ENCODE measurements at places on chromosomes 1 and 21.

GRCh38 chr1:50369830-50370229 is 53.4 kb downstream of the DMRTA2 start:
- DNase-seq = no peak

- no peak for DNase-seq
Measured at GRCh38 chr1:68140536-68140935, 90.1 kb upstream of the DIRAS3 start.

DNA sequence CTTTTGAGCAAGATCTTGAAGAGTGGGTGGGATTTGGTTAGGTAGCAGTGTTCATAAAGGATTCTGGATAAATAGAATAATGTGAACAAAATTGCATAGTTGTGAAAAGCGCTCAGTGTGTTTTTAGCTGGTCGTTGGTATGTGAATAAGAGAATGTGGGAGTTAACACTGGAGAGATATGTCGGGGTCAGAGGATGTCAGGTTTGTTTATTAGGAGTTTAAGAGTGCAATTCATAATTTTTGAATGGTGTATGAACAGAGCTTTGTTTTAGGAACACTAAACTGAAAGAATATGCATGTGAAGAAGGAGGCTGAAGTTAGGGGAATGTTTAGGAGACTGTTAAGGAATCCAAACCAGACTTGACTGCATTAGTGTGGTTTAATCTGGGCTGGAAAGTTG is 9.4 kb downstream of the USP16 start:
- DNase-seq = no peak

- DNase-seq = no peak
Measured at GRCh38 chr1:192358822-192359221, 42.0 kb downstream of the RGS21 start.

DNA sequence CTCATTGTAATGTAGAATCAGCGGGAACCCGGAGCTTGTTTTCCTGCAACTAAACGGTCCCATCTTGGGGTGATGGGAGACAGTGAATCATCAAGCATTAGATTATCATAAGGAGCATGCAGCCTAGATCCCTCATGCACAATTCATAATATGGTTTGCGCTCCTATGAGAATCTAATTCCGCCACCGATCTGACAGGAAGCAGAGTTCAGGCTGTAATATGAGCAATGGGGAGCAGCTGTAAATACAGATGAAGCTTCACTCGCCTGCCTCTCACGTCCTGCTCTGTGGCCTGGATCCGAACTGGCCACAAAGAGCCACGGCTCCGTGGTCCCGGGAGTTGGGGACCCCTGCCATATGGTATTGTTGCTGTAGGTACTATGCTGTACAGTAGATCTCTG is 1.6 kb downstream of the IFI44 start:
- DNase-seq = no peak

GRCh38 chr1:41812051-41812450 is 106.7 kb downstream of the HIVEP3 start:
- peak; percentile 51 for DNase-seq

- DNase-seq = no peak
Measured at GRCh38 chr1:184621260-184621659, 133.4 kb downstream of the EDEM3 start.

GRCh38 chr1:151991663-151992302 is 1.9 kb downstream of the S100A10 start:
- DNase-seq = no peak

DNA sequence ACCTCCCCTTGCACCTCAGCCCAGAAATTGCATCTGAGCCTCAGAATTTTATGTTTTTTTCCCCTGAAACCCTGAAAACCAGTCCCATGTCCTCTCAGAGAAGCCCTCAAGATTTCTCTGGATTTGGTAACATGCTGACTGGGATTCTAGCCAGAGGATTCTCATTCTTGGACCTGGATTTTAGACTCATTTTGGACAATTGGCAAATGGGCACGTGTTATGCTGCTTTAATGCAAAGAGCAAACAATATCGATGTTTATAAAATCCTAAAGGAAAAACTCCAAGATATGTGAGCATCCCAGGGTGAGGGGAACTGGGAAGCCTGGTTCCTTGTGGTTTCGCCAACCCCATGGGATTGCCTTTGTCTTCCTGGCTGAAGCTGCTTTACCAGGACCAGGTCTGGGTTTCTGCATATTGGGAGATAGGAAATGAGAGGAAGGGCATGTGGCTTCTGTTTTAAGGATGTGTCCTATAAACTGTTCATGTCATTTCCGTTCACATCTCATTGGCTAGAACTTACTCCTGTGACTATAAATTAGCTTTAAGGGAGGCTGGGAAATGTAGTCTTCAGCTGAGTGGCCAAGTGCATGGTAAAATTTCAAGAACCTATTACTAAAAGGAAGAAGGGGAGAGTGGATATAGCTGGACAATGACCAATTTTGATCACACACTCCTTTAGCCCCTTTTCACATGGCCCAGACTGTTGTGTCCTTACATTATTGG is 27.2 kb upstream of the BCL10 start:
- DNase-seq = no peak

- no peak for DNase-seq
Measured at GRCh38 chr1:205454903-205455335, 926 bp downstream of the BLACAT1 start.

- DNase-seq = no peak
Measured at GRCh38 chr21:35423709-35424108, 374.6 kb upstream of the RUNX1 start.

GRCh38 chr1:212827831-212828278 is 19.6 kb downstream of the SPATA45 start:
- DNase-seq = no peak

DNA sequence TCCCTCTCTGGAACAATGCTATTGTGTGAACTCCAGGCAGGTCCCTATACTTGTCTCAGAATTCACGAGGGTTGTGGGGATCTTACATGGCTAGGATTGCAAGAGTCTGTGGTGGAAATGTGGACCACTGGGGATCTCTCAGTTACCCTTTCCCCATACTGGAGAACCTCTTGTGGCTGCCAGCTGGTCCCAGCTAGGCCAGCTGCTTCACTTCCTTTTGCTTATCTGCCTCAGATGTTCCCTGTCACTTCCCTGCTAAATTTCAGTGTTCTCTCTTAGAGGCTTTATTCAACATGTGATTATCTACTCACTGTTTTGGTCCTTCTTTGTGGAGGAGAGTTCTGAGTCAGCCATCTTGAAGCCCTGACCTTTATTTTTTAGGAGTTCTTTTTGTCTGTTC is 75.9 kb upstream of the SAMD13 start:
- no peak for DNase-seq

DNA sequence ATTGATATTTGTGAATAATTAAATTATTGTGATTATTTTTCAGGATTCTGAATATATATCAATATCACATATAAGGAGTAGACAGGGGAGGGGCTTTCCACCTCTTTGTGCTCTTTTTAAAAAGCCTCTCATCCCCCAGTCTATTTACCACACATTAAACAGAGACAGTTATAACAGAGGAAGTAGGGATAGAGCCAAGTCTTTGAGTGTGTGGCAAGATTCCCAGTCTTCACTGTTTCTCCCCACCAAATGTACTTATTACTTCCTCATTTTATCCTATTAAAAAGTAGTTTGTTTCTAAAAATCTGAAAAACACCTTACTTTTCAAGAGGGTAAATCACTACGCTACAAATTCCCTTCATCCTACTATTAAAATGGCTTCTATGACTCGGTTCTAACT is 46.7 kb downstream of the EPS15 start:
- no peak for DNase-seq

DNA sequence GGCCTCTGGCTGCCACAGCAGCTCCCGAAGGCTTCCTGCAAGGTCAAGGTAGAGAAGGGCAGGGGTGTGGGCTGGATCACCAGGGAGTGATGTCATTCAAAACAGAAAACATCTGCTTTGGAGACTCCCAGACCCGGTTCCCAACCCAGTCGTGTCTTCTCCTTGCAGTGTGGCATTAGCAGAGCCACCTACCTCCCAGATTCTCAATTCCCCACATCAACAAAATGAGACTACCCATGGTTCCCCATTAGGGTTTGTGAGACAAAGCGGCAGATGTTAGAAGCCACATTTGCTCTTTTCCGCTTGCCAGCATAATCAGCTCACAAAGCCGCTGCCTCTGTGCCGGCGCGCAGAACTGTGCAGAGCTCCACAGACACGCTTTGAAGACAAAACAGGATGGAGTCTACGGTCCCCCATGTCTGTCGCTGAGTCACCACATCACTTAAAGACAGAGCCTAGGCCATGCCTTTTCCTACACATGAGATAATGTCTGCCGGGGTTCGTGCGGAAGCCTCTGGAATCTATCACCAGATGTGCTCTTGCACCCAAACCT is 12.5 kb downstream of the KIF17 start:
- DNase-seq = no peak

GRCh38 chr1:178627037-178627436 is 98.0 kb upstream of the RALGPS2 start:
- DNase-seq = no peak

- no peak for DNase-seq
Measured at GRCh38 chr21:22154579-22155274, 1156.5 kb downstream of the NCAM2 start.

GRCh38 chr1:110255392-110255787 is 45.3 kb downstream of the KCNC4 start:
- DNase-seq = no peak

DNA sequence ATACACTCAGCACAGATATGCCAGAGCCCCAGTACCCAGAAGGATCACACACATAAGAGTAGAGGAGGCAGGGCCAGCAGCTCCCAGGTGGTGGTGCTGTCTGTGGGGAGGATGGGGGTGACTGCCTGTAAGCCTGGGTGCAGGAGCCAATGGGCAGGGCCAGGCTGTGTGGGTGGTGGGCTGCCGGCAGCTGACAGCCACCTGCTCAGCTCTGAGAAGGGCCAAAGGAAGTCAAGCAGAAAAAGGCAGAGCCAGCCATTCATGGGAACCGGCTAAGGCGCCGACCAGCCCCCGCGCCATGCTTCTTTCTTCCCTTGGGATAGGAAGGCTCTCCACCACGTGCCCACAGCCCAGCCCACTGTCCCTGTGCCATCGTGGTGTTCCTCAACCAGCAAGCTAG is 14.1 kb downstream of the PIK3C2B start:
- DNase-seq = no peak

- no peak for DNase-seq
Measured at GRCh38 chr1:25893116-25893515, 13.1 kb downstream of the STMN1 start.

DNA sequence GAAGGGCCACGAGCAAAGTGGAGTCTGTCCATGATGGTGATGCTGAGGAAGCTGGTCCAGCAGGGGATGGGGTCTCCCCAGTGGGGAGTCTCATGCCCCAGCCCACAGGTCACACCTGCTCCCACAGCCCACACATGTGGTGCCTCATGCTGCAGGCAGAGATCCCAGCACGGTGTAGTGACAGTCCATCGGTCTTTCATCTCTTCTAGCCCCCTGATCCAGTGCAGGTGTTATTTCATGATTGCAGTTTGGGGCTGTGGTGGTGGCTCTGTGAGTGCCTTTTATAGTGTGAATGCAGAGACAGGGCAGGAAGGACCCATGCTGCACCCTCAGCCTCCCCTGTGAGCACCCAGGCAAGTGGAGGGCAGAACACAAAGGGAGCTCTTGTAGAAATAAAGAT is 45.0 kb downstream of the UBASH3A start:
- no peak for DNase-seq

GRCh38 chr1:230737622-230738262 is 9.4 kb upstream of the CAPN9 start:
- DNase-seq = no peak

DNA sequence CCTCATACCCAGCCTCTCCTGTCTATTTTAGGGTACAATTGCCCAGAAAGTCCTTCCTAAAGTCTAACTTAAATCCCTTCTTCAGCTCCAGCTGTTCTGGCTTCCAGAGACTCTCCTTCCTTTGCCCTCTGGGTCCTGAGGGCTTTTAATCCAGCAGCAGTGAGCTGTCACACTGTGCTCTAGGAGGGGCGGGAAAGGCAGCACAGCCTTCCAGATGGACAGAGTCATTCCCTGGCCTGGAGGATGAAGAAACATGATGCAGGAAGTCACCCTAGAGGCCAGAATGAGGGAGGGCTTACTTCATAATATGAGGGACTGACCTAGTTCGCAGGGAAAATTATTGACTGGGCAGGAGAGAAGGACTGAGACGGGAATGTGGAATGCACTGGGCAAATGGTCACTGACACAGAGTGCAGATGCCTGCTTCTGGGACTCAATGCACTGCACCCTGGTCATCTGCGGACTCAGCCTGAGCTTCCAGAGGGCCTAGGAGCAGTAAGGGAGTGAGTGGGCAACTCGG is 1.3 kb downstream of the SH2D2A start:
- no peak for DNase-seq

- no peak for DNase-seq
Measured at GRCh38 chr1:40879482-40880175, 17.5 kb upstream of the CITED4 start.

DNA sequence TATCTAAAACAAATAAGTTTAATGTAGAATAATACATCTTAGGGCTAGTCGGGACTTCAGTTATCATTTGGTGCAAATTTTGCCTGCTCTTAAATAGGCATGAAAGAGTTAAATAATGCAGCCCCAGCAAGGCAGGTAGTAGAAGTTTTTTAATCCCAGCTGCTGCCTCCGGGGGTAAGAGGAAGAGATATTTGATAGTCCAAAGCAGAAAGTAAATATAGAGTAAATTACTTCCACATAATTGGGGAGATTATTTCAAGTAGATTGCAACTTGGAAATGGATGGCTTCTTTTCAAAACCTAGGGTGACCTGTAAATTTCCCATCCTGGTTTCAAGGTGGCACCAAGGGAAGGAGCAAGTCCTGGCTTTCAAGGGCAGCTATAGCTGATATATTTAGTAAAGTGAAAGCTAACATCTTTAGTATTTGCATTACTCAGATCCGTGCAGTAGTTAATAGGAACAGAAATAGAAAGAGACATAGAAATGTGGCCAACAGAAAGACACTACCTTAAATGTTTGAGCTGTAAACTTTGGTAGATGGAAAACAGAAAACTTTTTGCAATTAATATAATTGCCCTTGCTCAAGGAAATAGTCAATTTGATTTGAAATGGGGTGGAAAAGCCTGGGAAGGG is 109.1 kb downstream of the LMO4 start:
- DNase-seq = no peak

- no peak for DNase-seq
Measured at GRCh38 chr1:194215448-194215847, 1029.0 kb upstream of the B3GALT2 start.

DNA sequence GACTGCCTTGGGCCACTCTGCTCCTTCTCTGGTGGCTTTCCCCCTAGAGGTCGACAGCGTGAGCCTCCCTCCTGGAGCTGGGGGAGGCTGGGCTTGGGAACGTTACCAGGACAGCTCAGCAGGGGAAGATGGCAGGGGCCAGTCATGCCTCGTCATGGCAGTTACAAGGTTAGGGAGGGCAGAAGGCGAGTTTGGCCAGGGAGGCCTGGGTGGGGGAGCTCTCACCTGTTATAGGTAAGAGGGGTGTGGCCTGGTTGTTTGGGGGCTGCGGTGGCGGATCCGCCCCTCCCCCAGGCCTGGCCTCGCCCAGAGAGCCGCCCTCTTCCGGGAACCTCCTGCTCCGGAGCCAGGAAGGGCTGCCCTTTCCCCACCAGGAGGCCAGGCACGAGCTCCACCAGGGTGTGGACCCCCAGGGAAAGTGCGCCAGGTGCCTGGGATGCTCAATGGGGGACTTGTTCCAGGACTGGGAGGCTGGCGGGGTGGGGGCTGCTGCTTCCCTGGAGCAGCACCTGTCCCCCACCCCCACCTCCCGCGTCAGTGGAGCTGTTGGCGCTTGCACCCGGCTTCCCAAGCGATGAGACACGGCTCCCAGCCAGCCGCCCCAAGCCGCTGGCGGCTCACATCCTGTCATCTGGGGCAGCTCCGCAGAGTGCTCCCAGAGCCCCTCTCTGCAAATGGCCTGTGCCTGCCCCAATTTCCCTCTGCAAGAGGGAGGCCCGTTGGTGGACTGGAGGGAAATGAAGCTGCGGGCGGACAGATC is 23.6 kb upstream of the PKP1 start:
- DNase-seq = no peak

GRCh38 chr1:36555041-36555440 is 72.3 kb upstream of the CSF3R start:
- no peak for DNase-seq
